ENCODE measurements at places on chromosomes 11 and 22.

DNA sequence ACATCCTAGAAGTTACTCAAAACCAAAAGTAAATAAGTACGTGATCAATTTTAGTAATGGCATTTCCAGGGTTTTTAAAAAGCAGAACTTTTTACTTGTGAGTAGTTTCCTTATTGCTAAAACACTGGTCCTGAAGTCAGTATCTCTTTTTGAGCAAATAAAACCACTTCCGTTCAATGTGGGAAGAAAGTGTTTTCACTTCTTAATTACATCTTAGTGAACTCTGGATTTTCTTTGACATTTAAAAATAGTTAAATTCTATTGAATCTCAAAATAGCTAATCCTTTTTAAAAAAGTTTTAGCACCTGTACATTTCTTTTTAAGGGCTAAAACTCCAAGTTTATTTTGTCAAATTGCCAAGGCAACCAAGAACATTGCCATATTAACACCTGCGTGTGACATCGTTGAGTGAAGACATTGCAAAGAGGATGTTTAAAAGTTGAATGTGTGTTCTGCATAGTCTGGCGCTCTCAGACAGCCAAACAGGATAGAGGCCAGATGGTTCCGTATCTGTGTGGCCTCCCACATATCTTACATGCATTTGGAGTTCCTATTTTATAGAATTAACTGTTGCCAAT lies 17.2 kb upstream of the OR5B21 start:
- DNase-seq, result no peak

DNA sequence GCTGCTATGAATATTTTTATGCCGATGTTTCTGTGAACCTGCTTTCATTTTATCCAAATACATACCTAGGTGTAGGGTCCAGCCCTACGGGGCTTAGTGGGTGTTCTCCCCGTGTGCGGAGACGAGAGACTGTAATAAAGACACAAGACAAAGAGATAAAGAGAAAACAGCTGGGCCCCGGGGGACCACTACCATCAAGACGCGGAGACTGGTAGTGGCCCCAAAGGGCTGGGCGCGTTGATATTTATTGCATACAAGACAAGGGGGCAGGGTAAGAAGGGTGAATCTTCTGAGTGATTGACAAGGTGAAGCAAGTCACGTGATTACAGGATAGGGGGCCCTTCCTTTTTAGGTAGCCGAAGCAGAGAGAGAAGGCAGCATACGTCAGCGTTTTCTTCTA lies 920.1 kb downstream of the BRD1 start:
- no peak for DNase-seq

GRCh38 chr11:94147433-94147845 lies 18.8 kb downstream of the PANX1 start:
- no peak for DNase-seq

- no peak for DNase-seq
Observed at GRCh38 chr22:35555483-35555890, 14.9 kb downstream of the RASD2 start.

GRCh38 chr11:122304306-122304705 lies 188.3 kb upstream of the BLID start:
- DNase-seq, result no peak

GRCh38 chr11:102615894-102616432 lies 9.2 kb downstream of the MMP20 start:
- DNase-seq, result no peak

- no peak for DNase-seq
Observed at GRCh38 chr22:44755417-44755816, 3.0 kb downstream of the ARHGAP8 start.

DNA sequence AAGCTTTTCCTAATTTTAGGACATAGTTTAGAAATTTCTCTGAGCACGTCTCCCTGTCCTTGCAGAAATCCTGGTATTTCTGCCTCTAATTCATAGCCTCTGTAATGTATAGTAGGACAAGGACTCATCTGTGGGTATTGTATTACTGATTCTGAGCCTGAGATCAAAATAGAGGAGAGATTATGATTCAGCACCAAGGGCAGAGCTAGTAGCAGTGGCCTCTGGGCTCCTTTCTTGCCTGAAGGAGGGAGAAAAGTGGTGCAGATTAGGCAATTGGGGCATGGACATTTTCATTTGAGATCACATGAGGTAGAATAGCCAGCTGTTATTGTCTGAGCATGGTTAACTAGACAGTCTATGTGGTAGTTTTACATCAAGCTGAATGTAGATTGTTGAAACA lies 2.8 kb downstream of the MADD start:
- DNase-seq, result no peak

DNA sequence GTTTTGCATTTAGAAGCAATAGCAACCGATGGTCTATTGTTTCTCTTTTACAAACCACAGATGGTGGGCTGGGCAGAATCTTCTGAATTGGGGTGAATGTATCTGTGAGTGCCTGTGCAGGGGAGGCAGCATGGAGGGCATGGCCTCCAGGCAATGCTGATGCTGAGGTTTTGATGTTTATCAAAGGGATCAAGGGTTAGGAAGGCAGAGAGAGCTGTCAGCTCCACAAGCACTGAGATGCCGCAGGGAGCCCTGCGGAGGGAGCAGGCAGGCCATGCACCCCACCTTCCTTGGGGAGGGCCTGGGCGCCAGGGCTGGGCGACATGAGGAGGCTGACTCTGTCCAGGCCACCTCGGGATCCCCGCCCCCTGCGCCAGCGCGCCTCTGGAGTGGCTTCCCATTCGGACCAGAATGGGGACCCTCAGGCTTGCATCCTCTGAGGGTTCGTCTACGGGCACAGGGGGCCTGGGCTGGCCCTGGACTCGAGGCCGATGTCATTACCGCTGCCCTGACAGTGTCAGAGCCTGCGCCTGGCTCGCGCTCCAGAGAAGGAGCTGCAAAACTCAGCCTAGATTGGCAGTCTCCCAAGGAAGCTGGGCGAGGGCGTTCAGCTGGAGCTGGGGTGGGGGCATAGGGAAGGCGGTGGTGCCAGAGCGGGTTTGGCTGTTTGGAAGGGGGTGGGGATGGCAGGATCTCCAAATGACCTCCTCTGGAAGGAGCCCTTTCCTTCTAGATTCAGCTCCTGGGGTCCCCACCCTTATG lies 13.9 kb upstream of the TH start:
- DNase-seq, result no peak
